ENCODE measurements at places on chromosomes 6 and 20. TPM values are rescaled to one million over a fixed set of nuclear protein-coding genes. Genes with fewer than 3 reads are reported as not detected.

DNA sequence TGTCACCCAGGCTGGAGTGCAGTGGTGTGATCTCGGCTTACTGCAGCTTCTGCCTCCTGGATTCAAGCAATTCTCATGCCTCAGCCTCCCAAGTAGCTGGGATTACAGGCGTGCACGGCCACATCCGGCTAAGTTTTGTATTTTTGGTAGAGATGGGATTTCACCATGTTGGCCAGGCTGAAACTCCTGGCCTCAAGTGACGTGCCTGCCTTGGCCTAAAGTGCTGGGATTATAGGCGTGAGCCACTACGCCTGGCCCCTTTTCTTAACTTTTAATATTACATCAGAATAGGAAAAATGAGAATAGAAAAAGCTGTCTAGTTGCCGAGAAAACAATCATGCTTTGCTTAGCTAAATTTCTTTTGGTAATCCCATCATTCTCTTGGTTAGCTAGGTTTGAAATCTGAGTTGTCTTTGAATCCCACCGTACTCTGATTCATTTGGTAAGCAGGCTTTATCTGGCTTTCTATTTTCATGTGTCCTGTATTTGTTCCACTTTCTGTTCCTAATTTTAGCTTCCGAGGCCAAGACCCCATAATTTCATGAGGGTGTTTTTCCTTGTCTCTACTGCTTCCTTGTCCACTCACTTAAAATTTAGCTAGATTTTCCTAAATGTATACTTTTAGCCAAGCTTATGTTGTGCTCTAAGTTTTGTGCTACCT lies 83.5 kb downstream of the NCOA3 start:
- no peak for DNase-seq

DNA sequence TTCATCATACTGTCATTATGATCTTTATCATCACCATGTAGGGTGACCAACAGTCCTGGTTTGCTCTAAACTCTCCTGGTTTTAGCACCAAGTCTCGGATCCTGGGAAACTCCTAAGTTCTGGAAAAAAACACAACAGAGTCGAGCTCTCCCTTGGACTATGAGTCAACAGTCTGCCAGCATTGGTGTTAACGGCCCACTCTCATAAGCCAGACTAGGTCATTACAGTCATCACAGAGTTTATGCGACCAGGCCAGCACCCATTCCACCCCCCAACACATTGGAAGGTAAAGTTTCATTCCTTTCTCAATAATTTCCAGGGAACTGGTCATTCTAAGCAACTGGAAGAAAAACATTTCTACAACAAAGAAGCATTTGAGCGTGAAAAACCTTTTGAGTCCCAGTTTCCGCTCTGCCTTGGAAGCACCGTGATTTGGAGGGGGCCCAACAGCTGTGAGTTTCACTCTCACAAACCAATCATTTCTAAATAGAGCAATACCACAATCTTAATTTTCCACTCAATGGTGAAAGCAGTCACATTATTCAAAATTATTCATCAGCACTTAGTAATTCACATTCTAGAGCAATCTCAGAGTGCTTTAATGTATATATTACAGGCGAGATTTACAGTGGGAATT lies 445.0 kb downstream of the CDH26 start:
- no peak for DNase-seq

DNA sequence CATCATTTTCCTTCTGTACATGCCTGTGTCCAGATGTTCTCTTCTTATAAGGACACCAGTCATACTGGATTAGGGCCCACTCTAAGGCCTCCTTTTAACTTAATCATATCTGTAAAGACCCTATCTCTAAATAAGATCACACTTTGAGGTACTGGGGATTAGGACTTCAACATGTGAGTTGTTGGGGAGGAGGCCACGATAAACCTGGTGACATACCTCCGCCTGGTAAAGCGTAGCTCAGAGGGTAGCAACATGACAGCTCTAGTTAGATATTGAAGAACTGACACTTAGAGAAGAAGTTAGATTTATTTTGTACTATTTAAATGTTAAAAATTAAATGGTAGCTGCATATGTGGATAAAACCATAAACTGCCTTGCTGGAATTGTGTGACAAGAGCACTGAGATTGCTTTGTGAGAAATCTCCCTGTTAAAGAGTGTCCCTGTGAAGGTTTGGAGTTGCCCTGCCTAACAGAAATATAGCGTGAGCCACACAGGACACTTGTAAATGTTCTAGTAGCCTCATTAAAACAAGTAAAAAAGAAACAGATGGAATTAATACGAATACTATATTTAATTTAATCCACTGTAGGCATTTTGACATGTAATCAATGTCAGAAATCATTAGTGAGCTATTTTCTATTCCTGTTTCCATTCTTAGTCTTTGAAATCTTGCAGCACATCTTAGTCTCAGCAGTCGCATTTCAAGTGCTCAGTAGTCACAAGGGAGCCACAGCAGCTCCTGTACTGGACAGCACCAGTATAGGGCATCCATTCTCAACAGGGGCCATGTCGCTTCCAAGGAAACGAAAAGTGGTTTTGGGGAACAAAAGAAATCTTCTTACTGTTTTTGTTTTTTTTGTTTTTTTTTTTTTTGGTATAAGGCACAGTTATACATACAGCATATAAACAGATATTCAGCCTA lies 13.4 kb downstream of the PLCB1 start:
- no peak for DNase-seq

Gene GDAP1L1
- not detected for total RNA-seq

Gene KCNQ5
- 3.9 TPM for total RNA-seq

Gene ANKRD66
- total RNA-seq: not detected

All from vagina (tissue), 2 donors.